CD4-positive, alpha-beta T cell treated with Interleukin-6 for 4 hours (primary cell): ENCODE measurements at places on chromosomes 2 and 18.

DNA sequence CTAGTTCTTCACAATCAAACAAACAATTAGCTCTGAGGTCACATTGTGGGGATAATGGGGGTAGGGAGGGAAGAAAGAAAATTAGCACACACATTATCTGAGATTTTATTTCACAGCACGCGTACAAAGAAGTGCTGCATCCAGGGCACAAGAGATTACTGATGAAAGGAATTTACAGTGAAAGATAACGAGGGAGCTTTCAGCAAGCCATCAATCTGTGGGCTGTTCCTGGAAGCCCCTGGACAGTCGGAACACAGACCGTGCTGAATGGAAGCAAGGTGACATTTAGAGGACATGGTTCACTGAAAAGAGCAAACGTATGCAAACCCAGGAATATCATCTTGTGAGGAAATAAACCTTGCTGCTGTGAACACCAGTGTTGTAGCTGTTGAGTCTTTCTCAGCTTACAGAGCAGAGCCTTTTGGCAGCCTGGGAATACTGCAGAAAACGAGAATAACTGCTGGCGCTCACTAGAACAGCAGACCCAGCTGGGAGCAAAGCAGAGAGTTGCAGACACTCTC, 63.2 kb downstream of the SCG2 start:
- DNase-seq: no peak

GRCh38 chr18:74589021-74589420, 8.6 kb upstream of the ZNF407 start:
- no peak for DNase-seq

DNA sequence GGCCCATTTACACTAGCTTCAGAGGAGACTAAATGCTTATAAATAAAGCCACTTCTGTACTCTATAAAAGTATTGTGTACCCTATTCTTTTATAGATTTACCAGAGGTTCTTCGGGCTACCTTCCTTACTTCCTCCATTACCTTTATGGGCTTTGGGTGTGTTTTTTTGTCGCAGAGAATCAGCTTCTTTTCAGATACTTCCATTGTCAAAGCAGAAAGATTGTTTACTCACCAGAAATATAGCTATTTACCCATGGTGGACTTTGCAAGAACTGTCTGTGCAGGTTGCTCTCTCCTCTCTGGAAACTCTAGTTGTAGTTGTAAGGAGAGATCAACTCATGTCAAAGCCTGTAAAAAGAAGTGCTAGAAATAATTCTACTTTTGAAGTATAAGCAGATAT, 14.8 kb downstream of the CCDC121 start:
- DNase-seq: no peak

DNA sequence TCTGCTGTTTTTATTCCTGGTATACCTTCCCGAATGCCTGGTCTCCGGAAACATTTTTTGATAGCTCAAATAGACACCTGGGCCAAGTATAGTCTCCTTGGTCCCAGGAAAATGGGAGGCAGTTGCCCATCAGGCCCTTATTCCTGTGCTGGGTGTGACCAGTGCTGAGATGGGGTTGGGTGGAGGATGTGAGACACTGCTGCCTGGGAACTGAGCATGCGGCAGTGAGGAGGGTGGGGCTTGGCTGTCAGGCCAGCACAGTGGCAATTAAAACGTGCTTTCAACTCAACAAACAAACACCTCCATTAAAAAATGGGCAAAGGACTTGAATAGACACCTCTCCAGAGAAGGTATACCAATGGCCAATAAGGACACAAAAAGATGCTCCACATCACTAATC, 12.5 kb downstream of the KLHL29 start:
- no peak for DNase-seq

DNA sequence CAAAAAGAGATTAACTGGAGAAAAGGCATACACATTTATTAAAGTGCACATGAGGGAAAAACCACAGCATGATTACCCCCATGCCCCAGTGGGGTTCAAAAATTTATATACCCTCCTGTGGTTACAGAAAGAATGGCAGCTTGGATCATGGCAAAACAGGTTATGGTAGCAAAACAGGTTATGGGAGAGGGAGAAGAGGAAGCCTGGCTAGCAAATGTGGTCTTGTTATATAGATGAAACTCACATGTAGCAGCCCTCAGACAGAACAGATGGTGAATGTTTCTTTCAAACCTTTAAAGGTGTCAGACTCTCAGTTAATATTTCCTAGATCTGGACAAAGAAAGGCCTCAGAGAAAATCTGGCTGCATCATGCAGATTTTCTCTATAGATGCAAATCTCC, 178.2 kb upstream of the ZC3H15 start:
- DNase-seq: no peak

- DNase-seq: peak; percentile 54
Measured at GRCh38 chr2:230473378-230473777, 57.4 kb downstream of the SP100 start.

GRCh38 chr18:36302676-36303075, 5.2 kb downstream of the FHOD3 start:
- DNase-seq: no peak

- DNase-seq: no peak
Measured at GRCh38 chr2:11263177-11263576, 81.3 kb downstream of the ROCK2 start.

- no peak for DNase-seq
Measured at GRCh38 chr2:110674620-110675555, 3.0 kb downstream of the BUB1 start.

DNA sequence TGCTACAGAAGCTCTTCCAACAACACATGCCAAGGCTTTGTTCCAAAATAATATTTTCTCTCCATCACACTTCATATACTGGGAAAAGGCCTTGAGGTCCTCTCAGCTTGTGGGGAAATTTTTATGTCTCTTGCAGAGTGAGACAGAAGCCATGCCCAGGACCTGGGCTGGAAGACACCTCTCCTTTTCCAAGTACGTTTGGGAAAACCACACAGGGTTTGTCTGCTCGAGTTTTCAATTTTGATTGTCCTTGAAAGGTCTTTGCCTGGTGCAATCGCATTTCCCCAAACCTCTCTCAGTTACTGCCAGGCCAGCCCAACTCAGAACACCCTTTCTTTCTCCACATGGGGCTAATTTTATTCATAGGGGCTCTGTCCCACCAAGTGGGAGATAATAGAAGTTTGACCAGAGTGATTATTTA, 272.2 kb downstream of the OSR1 start:
- DNase-seq: no peak

DNA sequence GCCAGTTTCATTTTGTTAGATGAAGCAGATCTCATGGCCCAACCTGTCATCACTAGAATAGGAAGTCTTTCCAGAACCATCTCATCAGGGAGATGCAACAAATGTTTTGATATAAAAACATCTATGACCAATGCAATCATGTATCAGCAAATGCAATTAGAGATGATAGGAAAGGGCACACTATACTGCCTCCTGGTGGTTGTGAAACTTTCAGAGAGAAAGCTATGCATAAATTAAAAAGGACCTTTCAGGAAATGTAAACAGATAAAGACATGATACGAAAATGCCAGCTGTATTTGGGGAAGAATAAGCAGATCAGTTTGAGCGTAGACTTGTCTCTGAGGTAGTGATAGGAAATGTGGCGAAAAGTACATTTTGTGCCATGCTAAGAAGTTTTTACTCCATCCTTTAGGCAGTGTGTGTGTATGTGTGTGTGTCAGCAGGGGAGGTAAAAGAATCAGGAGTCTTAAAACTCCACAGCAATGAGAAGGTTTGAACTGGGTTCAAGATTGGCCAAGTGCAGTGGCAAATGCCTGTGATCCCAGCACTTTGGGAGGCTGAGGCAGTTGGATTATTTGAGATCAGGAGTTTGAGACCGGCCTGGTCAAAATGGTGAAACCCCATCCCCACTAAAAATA, 479.3 kb downstream of the CPS1 start:
- no peak for DNase-seq

DNA sequence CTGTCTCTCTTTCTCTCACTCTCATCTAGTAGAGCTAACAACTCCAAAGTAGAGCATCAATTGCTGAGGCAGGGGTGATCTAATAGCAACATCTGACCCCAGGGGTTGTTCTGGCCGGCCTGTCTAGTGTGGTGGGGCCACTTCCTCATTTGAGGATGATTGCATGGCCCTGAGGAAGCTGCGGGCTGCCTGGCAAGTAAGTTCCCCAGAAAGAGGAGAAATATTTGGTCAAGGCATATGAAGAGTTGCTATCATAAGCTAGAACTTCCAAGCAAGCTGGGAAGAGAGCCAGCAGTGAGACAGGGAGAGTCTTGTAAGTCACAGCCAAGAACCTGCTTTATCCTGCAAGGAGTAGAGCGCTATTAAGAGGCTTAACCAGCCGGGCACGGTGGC, 50.8 kb upstream of the TMEM87B start:
- DNase-seq: no peak

- no peak for DNase-seq
Measured at GRCh38 chr2:73832930-73833329, 4.2 kb downstream of the STAMBP start.

GRCh38 chr2:47109007-47109375, 46.1 kb downstream of the STPG4 start:
- no peak for DNase-seq

GRCh38 chr2:31256611-31257382, 22.8 kb downstream of the EHD3 start:
- DNase-seq: no peak

DNA sequence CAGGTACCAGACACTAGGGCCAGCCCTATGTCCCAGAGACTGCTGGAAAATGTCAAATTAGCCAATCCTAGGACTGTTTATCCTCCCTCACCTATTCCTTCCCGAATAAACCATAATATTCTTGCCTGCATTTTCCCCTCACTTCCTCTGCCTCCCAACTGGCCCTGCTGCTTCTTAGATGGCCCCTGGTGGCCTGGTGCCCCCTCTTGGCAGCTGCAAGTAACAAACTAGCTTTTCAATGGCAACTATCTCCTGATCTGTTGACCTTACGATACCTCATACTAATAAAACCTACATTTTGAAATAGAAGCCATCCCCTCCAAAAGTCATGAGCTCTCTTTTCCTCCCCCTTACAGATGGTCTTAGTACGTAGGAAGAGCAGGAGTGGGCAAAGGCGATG, 132.0 kb downstream of the ALPK2 start:
- no peak for DNase-seq

GRCh38 chr2:25328152-25329085, 13.3 kb downstream of the DNMT3A start:
- DNase-seq: no peak

- DNase-seq: no peak
Measured at GRCh38 chr2:181566334-181567032, 90.4 kb downstream of the CERKL start.

- no peak for DNase-seq
Measured at GRCh38 chr2:223262946-223263345, 211.0 kb downstream of the KCNE4 start.

DNA sequence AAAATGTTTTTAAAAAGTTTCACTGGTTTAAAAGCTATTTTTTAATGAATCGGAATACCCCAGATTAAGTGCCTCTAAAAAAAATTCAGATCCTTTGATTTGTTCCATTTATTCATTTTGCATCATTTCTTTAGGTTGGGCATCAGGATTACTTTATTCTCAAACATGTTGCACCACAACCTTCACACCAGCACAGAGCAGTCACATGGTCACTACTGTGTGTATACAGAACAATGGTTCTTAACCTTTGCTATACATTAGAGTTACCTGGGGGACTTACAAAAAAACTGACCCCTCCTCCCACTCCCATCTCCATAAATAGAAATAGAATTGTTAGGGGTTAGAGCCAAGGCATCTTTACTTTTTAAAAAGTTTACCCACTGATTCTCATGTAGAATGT, 218.2 kb downstream of the AGPS start:
- DNase-seq: no peak

- no peak for DNase-seq
Measured at GRCh38 chr2:40400336-40400953, 51.4 kb downstream of the SLC8A1 start.

DNA sequence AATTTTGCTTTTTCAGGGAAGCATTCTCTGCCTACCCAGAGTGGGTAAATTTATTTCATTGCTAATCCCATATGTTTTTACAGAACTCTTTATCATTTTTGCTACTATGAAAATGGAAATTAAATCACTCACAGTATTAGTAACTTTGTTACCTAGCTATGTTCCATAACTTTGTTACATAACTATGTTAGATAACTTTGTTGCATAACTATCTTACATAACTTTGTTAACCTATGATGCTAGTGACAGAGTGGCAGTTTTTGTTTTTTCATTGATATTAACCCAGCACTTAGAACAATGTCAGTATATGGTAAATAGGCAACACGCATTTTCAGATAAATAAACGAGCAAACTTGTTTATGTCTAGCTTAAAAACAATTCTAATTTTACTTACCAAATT, 286.6 kb downstream of the LRP1B start:
- no peak for DNase-seq

DNA sequence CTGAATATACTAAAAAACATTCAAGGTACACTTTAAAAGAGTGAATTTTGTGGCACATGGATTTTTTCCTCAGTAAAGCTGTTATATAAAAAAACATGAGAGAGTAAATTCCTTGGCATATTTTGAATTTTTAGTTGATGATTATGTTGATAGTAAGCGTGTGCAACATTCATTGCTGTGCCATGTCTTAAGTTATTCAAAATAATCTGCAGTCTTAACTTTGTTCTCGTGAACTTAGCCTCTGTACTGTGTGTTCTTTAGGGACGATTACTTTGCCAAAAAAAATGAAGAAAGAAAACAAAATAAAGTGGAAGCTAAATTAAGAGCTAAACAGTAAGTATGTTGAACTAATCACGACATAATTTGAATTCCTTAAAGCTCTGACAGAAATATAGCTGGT, 9.6 kb downstream of the SSB start:
- DNase-seq: no peak

DNA sequence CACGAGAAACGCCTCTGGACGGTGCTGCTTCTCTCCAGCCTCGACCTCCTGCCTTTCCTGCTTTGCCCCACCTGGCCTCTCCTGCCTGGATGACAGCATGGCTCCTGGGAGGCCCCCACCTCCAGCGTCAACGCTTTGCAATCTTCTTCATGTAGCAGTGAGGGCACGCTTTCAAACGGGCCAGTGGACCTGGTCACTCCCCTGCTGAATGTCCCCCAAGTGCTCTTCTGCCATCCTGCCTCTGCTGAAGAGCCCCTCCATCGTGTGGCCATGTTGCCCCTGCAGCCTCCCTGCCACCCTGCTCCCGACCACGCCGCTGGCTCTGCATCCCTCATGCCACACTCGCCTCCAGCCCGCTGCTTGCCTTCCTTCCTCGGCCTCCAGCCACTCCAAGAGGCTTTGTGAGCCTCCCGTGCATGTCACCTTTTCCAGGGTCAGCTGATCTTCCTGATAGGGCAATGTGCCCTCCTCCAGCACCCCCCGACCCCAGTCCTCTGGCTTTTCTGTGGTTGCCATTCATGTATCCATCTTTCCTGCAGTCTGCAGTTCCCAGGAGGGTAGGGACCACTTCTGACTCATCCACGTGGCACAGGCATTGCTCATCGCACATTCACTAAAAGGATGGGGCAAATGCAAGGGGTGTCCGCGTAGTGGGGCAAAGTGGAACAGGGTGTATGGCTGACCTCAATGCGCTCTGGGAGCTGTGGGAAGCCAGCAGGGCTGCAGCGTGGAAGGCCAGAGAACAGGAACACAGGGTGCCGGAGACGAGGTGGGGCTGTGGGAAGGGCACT, 268.8 kb downstream of the TWIST2 start:
- DNase-seq: no peak

- DNase-seq: no peak
Measured at GRCh38 chr2:106030287-106031268, 163.5 kb downstream of the UXS1 start.
